ENCODE measurements at places on chromosomes 16 and 17.
A peak's percentile ranks its signal among the peaks of the same experiment; 100 is the strongest.

DNA sequence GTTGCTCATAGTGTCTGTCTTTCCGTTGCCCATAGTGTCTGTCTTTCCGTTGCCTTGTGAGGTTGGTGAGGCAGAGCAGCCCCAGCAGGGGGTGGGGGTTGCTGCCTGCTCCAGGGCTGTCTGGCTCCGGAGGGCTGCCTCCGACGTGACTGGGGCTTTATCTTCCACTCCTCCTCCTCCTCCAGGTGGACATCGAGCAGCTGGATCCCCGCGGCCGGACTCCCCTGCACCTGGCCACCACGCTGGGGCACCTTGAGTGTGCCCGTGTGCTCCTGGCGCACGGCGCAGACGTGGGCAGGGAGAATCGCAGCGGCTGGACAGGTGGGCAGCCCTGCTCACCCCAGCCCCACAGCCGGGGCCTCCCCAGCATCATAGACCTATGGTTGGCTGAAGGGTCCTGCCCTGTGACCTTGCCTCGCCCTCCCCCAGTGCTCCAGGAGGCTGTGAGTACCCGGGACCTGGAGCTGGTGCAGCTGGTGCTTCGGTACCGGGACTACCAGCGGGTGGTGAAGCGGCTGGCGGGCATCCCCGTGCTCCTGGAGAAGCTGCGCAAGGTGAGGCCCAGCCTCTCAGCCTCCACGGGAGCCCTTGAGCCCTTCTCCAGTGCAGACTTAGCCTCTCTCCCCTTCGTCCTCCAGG, 14.7 kb downstream of the ANKRD13B start:
- DNase-seq, result no peak

GRCh38 chr17:27666831-27667560, 36.0 kb downstream of the LGALS9 start:
- DNase-seq, result no peak

GRCh38 chr16:63372815-63373214, 1336.6 kb upstream of the CDH8 start:
- no peak for DNase-seq

GRCh38 chr17:5530265-5531084, 44.1 kb downstream of the MIS12 start:
- DNase-seq, result no peak

DNA sequence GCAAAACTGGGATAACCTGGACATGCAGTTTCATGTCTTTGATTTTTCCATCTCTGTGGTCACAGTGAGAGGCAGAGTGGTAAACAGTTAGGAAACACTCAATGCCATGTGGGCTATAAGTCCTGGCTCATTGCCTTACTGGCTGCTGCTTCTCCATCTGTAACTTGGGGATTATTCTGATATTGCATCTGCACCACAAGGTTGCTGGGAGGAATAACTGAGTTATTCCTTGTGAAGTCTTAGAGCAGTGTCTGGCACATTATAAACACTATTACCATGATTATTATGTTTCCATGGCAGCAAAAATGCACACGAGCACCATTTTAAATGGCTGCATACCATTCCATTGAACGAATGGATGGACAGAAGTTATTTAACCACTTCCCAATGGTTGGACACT, 111.7 kb upstream of the CDH5 start:
- DNase-seq, result no peak

- DNase-seq, result no peak
Observed at GRCh38 chr17:15264542-15264941, 584 bp downstream of the PMP22 start.

DNA sequence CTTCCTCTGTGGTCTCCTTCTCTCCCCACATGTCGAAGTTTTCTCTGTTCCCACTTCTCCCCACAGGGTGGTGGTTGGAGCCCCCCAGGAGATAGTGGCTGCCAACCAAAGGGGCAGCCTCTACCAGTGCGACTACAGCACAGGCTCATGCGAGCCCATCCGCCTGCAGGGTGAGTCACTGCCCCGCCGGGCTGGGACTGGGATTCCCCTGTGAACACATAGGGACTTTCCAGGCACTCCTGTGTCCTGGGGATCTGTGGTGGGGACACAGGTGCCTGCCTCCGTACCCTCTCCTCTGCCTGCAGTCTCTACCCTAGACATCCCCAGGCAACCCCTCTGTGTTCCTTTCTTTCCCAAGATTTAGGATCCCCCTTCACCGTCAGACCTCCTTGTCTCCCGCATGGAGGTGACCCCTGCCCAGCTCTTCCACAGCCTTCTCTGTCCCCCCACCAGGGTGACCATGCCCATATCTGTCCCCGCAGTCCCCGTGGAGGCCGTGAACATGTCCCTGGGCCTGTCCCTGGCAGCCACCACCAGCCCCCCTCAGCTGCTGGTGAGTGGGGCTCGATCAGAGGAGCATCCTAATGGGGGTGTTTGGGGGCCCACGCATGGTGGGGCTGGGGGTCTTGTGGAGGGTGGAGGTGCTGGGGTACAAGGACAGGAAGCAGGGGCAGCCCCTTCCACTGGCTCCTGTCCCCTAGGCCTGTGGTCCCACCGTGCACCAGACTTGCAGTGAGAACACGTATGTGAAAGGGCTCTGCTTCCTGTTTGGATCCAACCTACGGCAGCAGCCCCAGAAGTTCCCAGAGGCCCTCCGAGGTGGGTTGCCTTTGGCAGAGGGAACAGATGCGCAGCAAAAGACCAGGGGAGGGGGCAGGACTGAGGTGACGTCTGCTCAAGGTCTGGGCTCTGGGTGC, 5.8 kb downstream of the ITGAM start:
- peak; percentile 69 for DNase-seq

DNA sequence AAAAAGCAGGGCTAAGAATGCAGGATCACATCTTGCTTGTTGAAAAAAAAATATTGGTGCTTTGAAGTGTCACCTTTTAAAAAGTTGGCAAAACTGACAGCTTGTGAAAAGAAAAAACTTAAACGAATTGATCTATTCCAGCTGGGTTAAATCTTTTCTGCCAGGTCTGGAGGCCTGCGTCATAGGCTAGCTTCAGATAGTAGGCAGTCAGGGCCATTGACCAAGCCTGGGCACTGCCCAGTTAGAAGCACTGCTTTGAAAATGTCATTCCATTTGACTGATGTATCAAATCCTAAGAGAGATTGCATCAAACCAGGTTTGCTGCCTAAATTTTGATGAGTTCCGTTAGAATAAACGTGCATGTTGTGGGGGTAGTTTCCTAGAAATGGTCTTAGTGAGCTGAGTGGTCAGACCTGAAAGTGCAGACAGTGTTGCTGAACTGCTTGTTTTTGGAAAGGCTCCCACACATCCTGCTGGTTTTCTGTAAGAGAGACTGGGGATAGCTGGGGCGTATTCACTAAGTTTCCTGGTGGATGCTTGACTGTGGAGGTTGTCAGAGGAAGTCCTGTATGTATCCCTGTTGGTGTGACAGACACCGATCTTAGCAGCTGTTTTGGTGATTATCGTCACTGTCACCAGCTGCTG, 38.8 kb downstream of the NUP88 start:
- DNase-seq, result no peak

GRCh38 chr16:65657556-65657955, 535.7 kb upstream of the CDH11 start:
- no peak for DNase-seq

DNA sequence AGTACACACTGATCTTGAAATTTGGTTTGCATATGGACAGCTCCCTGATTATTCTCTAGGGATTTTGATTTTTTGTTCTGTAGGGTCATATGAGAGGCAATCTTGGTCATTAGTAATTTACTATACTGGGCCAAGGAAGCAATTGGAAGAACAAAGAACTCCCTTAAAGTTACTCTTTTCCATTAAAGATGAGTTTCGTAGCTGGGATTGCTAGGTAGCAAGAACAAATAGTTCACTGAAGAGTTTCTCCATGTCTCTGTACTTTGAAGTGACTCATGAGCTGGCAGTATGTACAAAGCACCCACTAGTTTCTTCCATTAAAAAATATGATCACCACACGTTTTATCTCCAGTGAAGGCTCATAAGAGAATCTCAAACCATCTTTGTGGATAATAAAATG, 6.2 kb upstream of the BCAS3 start:
- DNase-seq, result peak; percentile 23

GRCh38 chr16:83932955-83933673, 19.9 kb upstream of the OSGIN1 start:
- no peak for DNase-seq

- DNase-seq, result no peak
Observed at GRCh38 chr16:11198828-11199227, 57.2 kb downstream of the SOCS1 start.

GRCh38 chr17:64024215-64024654, 3.8 kb upstream of the ICAM2 start:
- DNase-seq, result no peak

GRCh38 chr17:72104164-72104862, 16.5 kb upstream of the SOX9 start:
- DNase-seq, result no peak

GRCh38 chr16:82061861-82062525, 26.9 kb downstream of the HSD17B2 start:
- peak; percentile 19 for DNase-seq

GRCh38 chr17:67696853-67697498, 20.8 kb upstream of the NOL11 start:
- DNase-seq, result no peak

DNA sequence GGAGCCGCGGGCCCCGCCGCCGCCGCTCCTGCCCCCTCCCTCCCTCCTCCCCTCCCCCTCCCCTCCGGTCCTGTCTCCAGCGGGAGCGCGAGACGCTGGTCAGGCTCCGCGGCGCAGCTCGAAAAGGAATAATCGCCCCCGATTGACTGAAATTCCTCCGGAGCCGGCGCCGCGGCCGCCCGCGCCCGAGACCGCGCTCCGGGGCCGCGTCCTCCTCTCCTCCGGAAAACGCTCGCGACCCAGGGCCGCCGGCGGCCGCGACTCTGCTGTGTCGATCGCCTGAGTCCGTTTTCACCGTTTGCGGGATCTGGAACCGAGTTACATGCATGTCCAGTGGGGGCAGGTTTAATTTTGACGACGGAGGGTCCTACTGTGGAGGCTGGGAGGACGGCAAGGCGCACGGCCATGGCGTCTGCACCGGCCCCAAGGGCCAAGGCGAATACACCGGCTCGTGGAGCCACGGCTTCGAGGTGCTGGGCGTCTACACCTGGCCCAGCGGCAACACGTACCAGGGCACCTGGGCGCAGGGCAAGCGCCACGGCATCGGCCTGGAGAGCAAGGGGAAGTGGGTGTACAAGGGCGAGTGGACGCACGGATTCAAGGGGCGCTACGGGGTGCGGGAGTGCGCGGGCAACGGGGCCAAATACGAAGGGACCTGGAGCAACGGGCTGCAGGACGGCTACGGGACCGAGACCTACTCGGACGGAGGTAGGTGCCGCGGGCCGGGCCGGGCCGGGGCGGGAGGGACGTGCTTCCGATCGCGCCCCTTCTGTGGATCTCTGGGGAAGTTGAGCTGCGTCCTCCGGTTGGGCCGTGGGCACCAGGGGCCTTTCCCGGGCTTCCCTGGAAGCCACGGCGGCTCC, 744 bp downstream of the JPH3 start:
- DNase-seq, result no peak

DNA sequence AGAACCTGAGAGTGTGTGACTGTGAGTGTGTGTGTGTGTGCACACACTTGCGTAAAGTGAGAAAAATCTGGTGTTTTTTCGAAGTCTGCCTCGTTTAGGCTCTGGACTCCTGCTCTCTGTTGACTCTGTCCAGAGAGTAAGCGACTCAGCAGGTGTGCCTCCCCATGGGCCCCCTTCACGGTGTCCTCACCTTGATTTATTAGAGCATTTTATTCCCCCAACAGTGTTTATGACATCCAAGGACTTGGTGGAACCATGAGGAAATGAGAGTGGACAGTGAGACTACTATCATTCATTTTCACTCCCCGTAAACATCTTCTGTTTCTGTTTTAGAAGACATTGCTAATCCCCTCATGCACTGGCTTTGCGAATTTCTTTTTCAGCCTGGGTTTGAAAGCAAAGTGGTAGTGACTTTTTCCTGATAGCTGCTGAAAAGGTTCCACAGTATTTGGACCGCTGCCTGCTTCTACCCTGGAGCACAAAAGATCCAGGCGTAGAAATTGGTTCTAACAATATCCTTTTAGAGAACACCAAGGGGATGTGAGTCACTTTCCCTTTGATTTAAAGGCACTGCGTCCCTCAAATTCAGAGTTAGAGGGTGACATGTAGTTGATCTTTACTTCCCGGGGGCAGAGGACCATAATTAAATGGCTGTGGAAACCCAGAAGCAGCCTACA, 218.2 kb downstream of the WWOX start:
- no peak for DNase-seq

GRCh38 chr17:73833775-73834488, 189.7 kb upstream of the SDK2 start:
- DNase-seq, result no peak

- DNase-seq, result no peak
Observed at GRCh38 chr16:46658925-46659324, 30.1 kb downstream of the VPS35 start.

DNA sequence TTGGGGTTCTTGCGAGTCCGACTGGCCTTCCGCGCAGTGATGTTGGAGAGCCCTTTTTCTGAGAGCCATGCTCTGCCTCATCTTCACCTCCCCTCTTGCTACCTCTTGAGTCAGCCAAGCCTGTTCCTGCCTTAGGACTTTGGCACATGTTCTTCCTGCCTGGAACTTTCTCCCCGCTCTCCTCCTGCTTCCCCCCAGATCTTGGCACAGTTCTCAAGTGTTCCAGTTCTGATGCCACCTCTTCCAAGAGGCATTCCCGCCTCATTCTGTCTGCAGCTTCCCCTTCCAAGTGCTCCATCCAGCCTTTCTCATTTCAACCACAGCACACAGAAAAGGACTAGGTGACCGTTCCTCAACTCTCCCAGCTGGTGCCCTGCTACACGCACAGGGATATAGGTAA, 7.7 kb downstream of the AKAP1 start:
- no peak for DNase-seq

GRCh38 chr17:47604598-47604927, 45.2 kb upstream of the KPNB1 start:
- no peak for DNase-seq

- DNase-seq, result no peak
Observed at GRCh38 chr17:37607637-37608331, 1.4 kb downstream of the SYNRG start.

All from EL (cell line).